NCI-H1092 (cell line): ENCODE measurements at places on chromosomes 6 and 20.
A peak's percentile ranks its signal among the peaks of the same experiment; 100 is the strongest.

DNA sequence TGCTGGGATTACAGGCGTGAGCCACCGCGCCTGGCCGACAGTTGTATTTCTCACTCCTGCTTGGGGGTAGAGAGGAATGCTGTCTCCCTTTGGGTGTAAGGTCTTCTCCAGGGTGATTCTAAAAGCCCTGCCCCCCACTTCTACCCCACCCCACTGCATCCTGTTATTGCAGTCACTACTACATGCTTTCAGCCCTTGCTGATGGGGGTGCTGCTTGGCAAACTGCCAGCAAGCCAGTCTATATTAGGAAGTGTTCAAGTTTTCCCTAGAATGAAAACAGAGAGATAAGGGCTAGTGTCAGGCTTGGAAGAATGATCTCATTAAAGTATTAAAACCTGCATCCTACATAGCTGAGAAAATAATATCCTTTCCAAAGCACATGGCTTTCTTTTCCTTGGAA is 31.3 kb downstream of the TTI1 start:
- DNase-seq, result no peak

DNA sequence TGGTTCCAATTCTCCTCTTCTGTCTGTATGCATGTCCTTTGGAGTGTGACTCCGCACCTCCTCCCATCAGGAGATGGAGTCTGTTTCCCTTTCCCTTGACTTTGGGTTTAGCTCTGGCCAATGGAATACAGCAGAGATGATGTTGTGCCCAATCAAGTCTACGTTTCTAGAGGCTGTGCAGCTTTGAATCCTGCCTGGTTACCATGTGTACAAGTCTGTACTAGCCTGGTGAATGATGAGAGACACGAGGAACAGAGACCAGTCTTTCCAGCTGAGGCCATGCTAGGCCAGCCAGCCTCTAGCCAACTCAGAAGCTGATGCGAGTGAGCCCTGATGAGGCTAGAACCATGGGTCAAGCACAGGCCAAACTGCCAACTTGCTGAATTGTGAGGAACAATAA is 83.2 kb downstream of the LAMP5 start:
- DNase-seq, result no peak

- DNase-seq, result peak; percentile 0
Measured at GRCh38 chr6:2353412-2354137, 108.2 kb upstream of the GMDS start.

DNA sequence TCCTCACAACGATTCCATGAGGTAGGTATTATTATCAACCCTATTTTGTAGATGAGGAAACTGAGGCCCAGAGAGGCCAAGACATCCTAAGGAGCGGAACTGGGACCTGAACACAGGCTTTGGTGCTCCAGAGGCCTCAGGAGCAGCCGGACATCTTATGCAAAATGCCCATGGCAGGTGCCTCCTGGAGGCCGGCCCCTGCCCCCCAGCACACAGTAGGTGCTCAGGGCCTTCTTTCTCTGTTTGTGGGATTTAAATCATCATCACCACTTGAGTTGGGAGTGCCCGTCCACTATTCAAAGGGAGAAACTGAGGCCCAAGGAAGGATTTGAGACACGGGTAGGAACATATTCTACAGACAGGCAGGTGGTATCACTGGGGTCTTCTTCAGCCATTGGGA is 41.2 kb downstream of the CEBPB start:
- no peak for DNase-seq

- no peak for DNase-seq
Measured at GRCh38 chr6:53701333-53702218, 36.0 kb upstream of the KLHL31 start.

DNA sequence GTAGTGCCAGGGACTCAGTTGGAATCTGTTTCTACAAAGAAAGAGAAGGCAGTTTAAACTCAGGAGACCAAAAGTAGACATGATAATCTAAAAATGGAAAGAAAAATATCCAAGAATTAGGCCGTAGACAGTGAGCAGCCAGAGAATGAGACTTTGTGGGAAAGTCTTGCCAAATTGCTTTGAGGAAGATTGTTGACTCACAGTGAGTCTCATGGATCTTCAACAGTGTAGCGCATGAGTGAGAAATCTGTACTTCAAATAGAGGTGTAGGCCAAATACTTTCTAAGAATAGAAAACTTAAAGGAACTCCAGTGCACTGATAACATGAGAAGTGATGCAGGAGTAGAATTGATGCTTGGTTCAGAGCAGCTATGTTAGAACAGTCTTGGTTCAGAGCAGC is 284.5 kb downstream of the HTR1B start:
- DNase-seq, result no peak

DNA sequence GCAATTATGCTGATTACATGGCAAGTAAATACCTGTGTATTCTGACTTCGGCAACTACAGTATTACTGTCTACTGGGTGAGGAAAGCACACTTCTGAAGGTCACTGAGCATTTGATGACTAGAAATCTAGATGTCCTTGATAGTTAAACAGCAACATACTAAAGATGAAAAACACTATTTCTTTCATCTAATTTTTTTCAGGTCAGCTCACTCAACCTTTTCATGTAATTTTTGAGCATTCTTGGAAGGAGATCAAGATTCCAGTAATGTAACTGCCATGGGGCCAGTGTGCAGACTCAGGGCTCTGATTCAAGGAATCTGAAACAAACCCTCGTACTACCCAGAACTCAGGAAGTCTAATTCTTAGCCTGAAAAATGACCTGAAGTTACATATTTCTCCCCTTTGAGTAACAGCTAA is 222.6 kb upstream of the TAB2 start:
- no peak for DNase-seq

GRCh38 chr6:31336896-31337496 is 20.0 kb downstream of the HLA-B start:
- no peak for DNase-seq

DNA sequence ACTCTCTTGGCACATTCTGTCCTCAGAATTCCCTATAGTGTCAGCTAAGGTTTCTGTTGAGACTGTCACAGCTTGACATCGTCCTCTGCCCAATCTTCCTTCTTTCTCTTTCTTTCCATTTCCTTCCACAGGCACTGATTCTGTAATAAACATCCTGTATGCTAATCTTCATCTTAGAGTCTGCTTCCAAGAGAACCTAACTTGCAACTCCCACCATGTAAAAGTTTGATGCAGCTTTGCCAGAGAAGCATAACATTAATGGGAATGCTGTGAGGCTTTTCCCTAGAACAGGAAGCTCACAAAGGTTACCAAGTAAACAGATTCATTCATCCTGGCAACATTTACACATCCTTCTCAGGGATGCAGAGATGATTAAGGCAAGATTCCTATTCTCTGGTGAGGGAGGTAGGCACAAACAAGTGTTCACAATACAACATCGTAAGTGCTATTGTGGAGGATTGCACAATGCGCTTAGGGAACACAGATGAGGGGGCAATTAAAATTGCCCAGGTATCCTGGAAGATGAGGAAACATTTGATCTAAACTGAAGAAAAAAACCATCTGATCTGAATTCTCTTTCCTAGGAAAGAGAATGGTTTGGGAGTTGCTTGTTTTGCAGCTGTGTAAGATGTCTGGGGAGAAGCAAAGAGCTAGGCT is 74.7 kb downstream of the GRM1 start:
- DNase-seq, result no peak

DNA sequence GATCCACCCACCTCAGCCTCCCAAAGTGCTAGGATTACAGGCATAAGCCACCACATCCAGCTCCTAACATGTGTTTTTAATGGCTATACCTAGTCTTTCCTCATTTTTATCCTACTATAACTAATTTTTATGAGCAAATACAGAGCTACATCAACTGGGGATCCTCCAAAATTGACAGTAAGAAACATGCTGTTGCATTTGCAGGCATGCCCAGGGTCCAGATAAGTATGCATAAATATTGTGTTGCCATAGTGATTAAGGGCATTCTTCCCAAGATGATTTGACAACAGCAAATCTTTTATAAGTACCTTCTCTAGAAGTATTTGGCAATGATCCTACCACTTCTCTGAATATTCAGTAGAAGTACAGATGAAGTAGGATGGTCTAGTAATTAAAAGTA is 41.9 kb upstream of the MOXD1 start:
- DNase-seq, result no peak

DNA sequence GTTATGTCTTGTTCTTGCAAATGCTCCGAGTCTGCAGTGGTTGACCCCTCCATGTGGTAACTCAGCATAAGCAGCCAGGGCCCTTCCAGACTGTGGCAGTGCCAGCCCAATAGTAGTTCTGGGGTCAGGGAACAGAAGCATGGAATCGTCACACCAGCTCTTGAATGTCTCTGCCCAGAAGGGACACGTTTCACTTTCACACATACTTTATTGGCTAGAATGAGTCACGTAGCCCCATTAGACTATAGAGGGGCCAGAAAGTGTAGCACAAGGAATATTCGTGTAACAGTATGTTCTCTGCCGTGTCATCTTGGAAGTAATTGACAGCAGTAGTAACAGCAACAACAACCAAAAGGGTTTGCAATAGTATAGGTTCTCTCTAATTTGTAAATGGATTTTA is 254.7 kb downstream of the FARS2 start:
- DNase-seq, result no peak

DNA sequence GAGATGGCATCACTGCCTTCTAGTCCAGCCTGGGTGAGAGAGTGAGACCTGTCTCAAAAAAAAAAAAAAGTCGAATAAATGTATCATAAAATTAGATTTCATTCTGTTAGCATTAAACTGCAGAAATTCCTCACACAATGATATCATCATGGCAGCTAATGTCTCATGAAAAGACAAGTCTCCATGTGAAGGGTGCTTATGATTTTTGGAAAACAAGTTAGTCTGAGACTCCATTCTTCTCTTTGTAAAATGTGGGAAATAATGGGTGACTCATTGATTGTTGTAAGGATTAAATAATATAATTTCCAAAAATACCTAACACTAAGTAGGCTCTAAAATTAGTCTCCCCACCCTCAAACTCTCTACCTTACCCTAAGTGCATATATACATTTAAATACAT is 49.6 kb upstream of the CDYL start:
- no peak for DNase-seq

DNA sequence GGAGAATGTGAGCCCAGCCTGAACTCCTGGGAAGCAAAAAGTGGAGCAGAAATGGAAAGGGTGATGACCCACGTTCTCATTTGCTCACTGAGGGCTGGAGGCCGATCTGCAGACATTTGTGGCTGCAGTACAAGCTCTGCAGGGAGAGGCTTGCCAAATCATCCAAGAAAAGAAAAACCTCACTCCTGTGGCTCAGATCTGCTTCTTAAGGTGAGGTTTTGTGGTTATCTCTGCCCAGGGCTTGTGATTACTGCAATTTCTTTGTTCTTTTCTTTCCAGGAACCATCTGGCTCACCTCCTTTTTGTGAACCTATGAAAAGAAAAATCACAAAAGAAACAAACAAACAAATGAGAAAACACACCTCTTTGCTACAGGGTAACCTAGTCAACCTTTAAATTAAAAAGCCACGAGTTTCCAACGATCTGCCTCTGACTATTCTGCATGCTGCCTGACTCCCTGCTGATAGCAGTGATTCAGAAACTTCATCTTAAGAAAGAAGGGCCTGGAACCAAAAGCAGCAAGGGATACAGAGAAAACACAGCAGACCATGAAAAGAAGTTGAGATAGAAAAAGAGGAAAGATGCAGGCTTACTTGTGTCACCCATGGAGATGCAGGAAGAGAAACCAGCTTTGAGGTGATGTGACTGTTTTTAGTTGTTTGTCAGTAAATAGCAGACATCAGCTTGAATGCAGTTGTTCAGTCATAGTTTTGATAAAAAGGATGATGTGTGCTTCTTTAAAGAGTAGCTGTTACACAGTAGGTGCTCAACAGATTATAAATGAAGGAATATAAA is 165.1 kb downstream of the LMBRD1 start:
- no peak for DNase-seq

DNA sequence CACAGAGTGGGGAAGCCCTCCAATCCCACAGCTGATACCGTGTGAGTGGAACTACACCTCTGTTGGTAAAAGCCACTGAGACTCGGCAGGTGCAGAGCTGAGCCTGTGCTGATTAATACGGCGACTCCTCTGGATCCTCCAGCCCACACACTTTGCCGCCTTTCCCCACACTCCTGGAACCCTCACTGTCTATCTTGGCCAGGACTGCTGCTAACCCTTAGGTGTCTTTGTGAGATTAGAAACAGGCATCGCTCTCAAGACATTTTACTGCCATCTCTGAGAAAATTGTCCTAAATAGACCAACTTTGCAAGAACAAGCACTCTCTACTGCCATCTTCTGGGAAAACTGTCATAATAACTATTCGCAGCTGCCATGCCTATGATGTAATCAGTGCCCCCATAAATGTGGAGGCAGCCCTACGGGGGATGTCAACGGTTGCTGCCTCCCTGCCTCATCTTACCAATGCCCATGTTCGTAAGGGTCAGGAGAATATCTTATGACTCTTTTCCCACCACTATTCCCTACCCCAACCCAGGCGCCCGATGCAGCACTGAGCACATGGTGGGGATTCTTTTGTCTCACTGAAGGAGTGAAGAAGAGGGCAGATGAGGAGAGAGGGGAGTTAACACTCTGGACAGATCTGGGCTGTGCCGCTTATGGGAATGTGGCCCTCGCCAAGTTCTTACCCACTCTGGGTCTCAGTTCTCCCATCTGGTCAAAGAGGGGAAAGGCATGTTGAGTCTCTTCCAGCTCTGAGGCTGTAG is 26.1 kb upstream of the KCNB1 start:
- peak; percentile 18 for DNase-seq

DNA sequence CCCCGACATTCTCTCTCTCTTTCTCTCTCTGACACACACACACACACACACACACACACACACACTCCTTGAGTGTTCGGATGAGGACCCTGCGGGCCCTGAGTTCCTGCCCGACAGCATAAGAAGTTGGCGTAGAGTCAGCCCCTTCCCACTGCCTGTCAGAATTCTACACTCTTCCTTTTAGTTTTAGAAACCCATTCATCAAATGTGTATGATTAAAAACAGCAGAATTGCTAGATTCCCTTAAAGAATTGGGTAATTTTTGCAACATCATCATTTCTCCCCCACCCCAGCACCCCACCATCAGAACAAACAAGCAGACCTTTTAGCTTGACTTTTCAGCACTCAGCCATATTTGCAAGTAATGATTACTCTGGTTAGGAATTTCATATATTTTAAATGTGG is 322.8 kb downstream of the FARS2 start:
- DNase-seq, result no peak

- no peak for DNase-seq
Measured at GRCh38 chr6:87333591-87334181, 4.6 kb upstream of the GJB7 start.

DNA sequence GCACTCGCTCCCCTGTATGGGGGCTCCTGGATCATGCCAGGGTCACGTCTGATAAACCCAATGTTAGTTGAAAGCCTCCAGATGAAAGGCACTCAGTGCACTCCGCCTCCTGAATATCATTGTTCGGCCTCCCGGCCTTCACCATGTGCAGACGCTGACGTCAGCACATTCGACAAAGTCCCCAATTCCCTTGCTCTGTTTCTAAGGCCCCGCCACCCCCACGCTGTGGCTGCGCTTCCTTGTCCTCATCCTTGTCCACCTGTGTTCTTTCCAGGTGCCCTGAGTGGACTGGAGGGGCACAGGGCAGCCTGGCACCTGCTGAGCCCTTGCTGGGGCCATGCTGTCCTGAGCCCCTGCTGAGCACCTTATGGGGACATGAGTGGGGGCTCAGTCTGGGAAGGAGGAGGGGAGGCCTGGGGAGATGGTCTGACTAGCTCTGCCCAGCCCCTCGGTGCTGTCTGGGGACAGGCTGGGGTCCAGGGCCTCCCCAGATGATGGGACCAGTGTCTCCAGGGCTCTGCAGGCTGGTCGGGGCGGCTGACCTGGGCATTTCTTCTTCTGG is 9.8 kb upstream of the BHLHE23 start:
- DNase-seq, result no peak

- DNase-seq, result no peak
Measured at GRCh38 chr6:88574651-88575050, 388.8 kb downstream of the RNGTT start.
